ENCODE measurements at places on chromosomes 16 and 17. TPM values are rescaled to one million over a fixed set of nuclear protein-coding genes. Genes with fewer than 3 reads are reported as not detected.

Gene RGS9
- 3.0 TPM for total RNA-seq

Gene HS3ST6
- 0.40 TPM for total RNA-seq

Gene SPATA33
- total RNA-seq = 19.1 TPM

Gene KRT39
- not detected for total RNA-seq

Gene ST6GALNAC1
- 22.5 TPM for total RNA-seq

Gene PRR29
- 8.8 TPM for total RNA-seq

Gene COX10
- 17.9 TPM for total RNA-seq

Gene RPH3AL
- 21.1 TPM for total RNA-seq

Gene TMIGD1
- total RNA-seq = not detected

Gene MT1A
- total RNA-seq = 36.2 TPM

Gene SKAP1
- total RNA-seq = 1.4 TPM

Gene CPHXL2
- total RNA-seq = not detected

Gene ITGAL
- total RNA-seq = 14.4 TPM

Gene B3GNT9
- 22.9 TPM for total RNA-seq

Measured in lung (tissue), 17 donors.